ENCODE measurements at places on chromosomes 6 and 20.
A peak's percentile ranks its signal among the peaks of the same experiment; 100 is the strongest.

DNA sequence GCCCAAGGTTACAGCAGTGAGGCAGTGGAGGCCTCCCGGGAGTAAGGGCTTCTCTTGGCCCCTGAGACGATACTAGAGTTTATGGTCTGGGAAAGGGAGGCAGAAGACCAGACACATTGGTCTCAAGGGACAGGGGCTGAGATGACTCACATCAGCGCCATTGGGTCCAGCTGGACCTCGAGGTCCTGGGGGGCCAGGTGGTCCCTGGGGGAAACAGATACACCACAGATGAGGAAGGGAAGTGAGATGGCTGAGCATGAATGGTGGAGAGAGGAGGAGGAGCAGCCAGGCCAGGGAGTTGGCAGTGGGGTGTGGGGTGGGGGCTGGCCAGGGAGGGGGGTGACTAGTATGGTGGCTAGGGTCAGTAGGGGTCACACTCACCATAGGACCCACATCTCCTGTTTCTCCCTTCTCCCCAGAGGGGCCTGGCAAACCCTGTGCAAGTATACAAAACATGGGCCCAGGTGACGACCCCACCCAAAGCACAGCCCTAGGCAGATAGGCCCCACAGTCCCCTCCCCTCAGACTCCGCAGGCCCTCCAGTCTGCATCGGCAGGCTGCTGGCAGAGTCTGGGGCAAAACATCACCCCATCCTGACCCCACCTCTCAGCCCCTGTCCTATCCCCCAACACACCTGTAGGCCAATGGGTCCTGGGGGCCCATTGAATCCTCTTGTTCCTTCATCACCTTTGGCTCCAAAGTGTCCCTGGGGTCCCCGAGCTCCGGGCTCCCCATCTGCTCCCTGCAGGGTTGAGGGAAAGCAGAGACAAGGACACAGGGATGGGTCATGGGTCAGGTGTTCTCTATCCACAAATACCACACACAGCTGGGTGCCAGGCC, 21.9 kb downstream of the COL11A2 start:
- DNase-seq: no peak

DNA sequence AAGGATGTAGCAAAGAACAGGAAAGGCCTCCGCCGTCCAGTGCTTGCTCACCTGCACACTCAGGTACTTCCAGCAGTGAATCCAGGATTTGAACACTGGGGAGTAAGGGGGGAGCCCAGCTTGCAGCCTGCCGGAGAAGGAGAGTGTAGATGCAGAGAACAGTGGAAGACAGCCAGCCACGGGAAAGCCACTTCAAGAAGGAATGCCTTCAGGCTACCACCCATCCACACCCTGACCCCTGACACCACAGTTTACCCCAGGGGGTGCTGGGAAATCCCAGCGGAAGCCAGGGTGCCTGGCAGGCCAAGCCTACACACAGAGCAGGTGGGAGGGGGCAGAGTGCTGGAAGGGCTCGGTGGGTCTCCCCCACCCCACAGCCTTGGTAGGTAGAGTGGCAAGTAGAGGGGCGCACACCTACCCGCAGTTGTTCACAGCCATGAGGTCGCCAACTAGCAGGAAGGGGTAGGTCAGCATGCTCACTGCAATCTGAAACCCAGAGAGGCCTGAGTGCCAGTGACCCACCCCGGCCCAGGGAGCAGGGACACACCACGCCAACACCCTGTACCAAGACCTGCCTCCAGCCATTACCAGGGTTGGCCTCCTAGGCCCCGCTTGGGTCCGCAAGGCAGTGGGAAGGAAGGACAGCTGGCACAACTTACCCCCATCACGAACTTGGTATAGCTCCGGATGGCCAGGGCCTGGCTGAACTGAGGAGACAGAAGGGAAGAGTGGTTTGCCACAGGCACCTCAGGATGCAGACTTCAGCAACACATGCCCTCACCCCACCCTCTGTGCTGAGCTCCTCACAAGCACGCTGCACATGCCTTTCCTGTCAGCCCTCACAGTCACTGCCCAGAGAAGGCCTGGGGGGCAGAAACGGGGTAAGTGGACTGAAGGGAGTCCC, 15.7 kb downstream of the PI16 start:
- DNase-seq: no peak

DNA sequence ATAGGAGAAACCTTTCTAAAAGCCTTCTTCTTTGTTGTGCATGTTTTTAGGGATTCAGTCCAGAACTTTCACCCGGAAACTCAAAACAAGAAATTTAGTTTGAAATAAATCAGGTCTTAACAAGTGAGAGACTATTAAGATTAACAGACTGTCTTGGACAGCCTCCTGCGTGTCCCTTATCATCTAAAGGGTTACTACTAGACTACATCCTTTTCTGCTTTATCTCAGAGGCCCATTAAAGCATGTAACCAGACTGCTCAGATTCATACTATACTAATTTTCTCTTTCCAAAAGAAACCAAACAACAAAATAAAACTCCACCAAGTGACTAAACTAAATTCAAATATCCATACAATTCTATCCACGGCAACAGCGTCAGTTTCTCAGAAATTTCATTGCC, 173.8 kb downstream of the GMPR start:
- DNase-seq: no peak

GRCh38 chr6:26234421-26235301, 130.3 kb upstream of the BTN3A2 start:
- DNase-seq: no peak

DNA sequence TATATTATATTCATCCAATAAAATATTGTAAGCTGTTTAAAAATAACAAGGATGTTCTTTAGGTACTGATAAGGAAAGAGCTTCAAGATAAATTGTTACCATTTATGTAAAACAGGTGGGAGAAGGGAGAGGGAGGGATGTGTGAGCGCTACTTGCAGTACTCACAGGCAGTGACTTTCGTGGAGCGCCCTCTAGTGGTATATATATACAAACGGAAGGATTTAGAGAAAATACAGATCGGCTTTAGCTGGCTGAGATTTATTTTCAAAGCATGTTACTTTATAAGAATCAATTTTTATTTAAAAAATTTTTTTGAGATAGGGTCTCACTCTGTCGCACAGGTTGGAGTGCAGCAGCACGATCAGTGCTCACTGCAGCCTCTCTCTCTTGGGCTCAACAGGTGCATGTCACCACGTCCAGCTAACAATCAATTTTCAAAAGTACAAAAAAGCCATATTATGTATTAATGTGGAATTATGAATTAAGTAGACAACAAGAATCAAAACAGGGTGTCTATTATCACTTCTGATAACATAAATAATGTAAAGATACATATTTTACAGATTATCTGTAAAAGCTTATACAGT, 3.3 kb upstream of the MOG start:
- DNase-seq: peak; percentile 68

DNA sequence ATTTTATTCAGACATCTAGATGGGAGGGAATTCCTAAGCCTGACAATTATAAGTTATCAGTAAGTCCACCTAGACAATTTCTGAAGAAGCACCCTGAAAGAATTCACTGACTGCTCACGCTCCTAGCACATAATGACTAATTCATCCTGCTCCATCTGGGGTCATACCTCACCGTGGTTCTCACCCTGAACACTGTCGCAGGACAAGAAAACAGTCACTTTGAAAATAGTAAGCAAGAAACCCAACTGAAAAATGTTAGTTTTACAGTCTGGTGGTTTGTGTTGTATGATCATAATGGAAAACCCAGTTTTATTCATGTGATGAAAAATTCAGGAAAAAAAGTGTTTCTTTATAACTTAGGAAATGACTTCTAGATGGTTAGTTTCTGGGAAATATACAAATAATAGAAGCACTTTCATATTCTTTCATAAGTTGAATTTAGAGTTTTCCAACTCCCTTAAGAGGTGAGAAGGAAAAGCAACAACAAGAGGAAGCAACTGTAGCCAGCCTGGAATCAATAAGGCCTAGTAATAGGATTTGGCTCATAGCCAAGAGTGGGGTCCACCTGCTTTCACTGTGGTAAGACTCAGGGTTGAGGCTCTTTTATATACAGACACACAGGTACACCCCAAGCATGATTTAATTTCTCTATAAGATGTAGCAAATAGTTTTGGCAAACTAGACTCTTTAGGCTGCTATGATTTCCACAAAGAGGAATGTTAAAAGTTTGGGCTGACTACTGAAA, 94.1 kb downstream of the HIVEP2 start:
- DNase-seq: peak; percentile 31

GRCh38 chr20:57259121-57259937, 7.1 kb downstream of the BMP7 start:
- DNase-seq: no peak

DNA sequence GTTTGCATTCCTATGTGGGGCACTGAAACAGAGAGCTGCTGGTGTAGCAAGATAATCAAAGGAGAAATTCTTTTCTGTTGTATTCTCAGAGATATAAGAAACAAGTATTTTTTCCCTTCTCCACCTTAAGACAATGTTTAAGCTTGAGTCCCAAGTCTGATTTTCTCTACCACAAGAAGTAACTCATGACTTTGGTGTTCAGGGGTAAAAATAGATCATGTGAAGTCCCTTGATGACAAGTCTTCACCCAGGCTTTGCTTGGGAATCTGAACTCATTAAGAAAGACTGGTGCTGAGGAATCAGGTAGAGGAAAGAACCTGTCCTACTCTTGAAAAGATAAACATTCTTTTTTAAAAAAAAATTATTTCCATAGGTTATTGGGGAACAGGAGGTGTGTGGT, 205.6 kb downstream of the ALDH8A1 start:
- DNase-seq: no peak

- no peak for DNase-seq
Measured at GRCh38 chr6:48061265-48061990, 49.6 kb downstream of the PTCHD4 start.

DNA sequence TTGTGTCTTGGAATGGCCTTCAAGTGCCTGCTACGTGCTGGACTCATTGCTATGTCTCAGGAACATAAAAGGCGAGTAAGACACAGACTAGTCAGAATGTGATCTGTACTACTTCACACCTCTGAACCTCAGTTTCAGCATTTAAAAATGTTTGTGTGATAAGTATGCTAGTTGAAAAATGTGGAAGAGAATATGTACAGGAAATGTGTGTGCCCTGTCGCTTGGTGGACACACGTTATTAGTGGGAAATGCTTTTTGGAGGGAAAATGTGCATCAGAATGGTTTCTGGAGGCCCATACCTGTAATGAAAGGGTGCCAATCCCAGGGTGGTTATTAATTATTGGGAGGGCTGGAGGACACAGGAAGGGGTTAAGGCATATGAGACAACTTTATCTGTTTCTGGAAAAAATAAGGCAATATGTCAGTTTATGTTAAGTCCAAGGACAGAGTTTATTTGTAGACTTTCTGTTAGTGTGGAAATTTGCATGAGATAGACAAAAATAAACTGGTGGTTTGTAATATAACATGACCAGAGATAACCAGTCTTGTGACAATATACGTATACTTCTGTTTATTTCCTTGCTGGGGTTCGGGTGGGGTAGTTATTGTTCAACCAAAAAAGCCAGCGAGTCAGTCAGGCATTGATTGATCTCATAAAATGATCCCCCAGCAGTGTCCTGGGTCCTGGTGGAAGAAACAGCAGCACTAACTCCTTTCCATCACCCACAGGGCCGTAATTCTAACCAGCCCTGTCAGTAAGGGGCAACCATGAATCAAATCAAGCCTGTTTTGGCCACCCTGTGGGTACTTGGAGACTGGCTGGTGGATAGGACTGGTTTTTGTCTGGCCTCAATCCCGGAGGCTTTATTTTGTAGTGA, 117.9 kb downstream of the JARID2 start:
- DNase-seq: no peak

DNA sequence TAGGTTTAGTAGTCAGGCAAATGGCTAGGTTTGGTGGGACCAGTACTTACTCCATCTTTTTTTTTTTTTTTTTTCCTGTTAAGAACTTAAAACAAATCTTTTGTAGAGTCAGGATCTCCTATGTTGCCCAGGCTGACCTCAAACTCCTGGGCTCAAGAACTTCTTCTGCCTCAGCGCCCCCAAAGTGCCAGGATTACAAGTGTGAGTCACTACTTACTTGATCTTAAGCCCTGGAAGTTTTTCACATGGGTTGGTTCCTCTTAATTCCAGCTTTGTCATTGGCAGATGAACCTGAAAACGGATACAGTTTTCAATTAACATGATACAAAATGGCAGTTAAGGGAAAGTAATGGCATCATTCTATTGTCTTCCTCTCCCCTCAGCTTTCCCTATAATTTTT, 179.4 kb upstream of the JAG1 start:
- no peak for DNase-seq

DNA sequence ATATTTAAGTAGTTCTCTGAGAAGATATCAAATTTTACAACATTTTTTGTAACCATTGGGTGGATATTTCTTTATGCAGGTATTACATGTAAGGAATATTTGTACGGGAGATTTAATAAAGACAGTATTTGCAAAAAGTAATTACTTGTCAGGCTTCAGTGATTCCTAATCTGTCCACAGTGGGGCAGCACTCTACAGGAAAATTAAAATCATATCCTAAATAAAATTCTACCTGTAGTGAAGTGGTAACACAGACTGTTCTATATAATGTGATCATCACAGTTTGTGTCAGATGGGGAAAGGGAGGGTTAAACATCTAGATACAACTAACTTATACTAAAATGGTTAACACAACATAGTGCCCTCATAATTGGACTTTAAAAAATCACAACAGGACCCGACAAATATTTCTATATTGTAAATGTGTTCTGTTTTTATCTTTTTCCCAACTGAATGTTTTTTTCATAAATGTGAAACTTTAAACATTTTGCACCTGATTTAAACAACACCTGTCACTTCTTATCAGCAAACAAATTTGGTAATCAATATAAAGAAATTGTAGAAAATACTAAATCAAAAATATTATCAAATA, 145.6 kb upstream of the MANEA start:
- DNase-seq: peak; percentile 23

GRCh38 chr6:41161380-41161779, 1.5 kb downstream of the TREM2 start:
- DNase-seq: no peak

DNA sequence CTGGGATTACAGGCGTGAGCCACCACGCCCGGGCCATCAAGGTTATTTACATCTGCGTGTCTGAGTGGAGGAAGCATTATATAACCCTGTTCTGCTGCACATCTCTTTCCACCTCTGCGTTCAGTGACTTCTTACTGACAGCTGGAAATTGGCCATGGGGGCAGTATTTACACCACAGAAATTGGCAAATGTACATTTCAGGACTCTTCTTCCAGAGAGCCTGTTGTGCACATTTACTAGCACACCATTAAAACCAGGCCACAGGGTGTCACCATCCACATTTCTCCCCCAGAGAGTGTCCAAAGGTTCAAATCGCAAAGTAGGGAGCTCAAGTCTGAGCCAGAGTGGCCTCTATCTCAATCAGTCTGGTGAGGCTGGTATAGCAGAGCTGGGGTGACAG, 62.9 kb upstream of the SNX9 start:
- no peak for DNase-seq

- no peak for DNase-seq
Measured at GRCh38 chr6:51467231-51467952, 620.0 kb downstream of the PKHD1 start.
